ENCODE measurements at places on chromosomes 1 and 21.
A peak's percentile ranks its signal among the peaks of the same experiment; 100 is the strongest.

DNA sequence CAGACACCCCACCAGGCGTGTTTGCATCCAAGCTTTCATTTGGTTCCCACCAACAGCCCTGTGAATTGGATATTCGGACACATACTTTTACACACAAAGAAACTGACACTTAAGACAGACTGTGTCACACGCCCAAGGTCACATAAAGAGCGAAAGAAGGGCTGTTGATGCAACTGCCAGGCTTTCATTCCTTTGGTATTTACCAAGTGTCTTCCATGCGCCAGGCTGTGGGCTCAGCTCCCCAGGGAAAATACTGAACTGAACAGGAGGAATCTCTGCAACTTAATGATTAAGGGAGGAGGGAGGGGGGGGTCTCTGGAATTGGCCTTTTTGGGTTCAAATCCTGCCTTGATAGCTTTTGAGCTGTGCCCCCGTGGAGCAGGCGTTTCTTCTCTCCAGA lies 122.8 kb downstream of the ACTL8 start:
- H3K36me3 ChIP-seq: no peaks in the 10 kb centered on the region
- no peak overlapping the region for H3K27ac ChIP-seq
- no peak overlapping the region for H3K4me3 ChIP-seq

- no peaks in the 10 kb centered on the region for H3K36me3 ChIP-seq
- H3K4me3 ChIP-seq: 0 out of 2 replicates have a peak overlapping the region, but pooled peaks have one; percentile 5
- no peak overlapping the region for H3K27ac ChIP-seq
- H3K4me1 ChIP-seq: peaks cover 31% of the 10 kb centered on the region
- H3K27me3 ChIP-seq: no peaks in the 10 kb centered on the region
Measured at GRCh38 chr1:109161858-109162606, 48.1 kb downstream of the ELAPOR1 start.

- H3K36me3 ChIP-seq: no peaks in the 10 kb centered on the region
- H3K27me3 ChIP-seq: no peaks in the 10 kb centered on the region
- DNase-seq: no peak
- no peak overlapping the region for H3K4me3 ChIP-seq
- no peaks in the 10 kb centered on the region for H3K4me1 ChIP-seq
- no peak overlapping the region for H3K27ac ChIP-seq
Measured at GRCh38 chr1:34768856-34769255, 9.3 kb downstream of the GJB4 start.

DNA sequence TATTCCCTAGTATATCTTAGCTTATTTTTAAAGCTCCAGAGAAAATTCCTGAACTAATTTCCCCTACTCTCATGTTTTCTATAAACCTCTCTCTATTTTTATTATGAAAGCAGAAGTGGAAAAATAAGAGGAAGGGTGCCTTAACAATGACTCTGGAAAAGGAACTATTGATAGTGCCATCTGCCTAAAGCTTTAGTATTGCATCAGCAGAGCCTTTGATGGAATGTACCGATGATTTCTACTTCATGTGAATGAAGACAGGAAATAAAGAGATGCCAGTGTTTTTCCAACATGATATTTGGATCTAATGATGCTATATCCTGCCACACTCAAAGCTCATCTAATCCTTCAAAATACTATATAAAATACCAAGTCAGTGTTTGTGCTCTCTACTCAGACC lies 35.1 kb downstream of the TNFSF18 start:
- peaks cover 12% of the 10 kb centered on the region for H3K4me1 ChIP-seq
- no peak for DNase-seq
- H3K36me3 ChIP-seq: no peaks in the 10 kb centered on the region
- H3K4me3 ChIP-seq: no peak overlapping the region

DNA sequence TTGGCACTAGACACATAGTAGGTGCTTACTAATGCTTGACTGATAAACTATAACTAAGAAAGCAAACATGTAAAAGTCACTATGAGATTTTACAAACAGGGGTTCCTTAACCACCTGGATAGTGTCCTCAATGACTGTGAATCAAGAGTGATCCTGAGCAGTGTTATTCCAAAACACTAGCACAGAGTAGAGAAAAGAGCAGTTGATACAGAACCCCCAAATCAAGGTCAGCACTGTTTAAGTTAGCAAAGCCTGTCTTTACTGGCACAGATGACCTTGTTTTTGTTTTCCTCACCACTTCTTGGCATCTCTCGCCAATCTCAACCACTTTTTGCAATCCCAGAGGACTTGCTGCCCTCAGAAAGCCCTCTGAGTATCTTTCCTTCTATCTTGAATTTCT lies 50.7 kb downstream of the BCL9 start:
- no peak overlapping the region for H3K4me3 ChIP-seq
- no peaks in the 10 kb centered on the region for H3K27me3 ChIP-seq
- H3K36me3 ChIP-seq: no peaks in the 10 kb centered on the region
- H3K4me1 ChIP-seq: no peaks in the 10 kb centered on the region
- no peak overlapping the region for H3K27ac ChIP-seq

GRCh38 chr1:93178418-93178817 lies 1.8 kb downstream of the TMED5 start:
- peak overlapping the region; percentile 89 for H3K4me3 ChIP-seq
- H3K4me1 ChIP-seq: no peaks in the 10 kb centered on the region
- no peaks in the 10 kb centered on the region for H3K27me3 ChIP-seq
- no peak for DNase-seq
- H3K27ac ChIP-seq: peak overlapping the region; percentile 99

GRCh38 chr1:109391626-109392025 lies 6.1 kb downstream of the SORT1 start:
- peaks cover 4% of the 10 kb centered on the region for H3K27me3 ChIP-seq
- peak overlapping the region; percentile 26 for H3K4me3 ChIP-seq
- H3K4me1 ChIP-seq: peaks cover 27% of the 10 kb centered on the region

DNA sequence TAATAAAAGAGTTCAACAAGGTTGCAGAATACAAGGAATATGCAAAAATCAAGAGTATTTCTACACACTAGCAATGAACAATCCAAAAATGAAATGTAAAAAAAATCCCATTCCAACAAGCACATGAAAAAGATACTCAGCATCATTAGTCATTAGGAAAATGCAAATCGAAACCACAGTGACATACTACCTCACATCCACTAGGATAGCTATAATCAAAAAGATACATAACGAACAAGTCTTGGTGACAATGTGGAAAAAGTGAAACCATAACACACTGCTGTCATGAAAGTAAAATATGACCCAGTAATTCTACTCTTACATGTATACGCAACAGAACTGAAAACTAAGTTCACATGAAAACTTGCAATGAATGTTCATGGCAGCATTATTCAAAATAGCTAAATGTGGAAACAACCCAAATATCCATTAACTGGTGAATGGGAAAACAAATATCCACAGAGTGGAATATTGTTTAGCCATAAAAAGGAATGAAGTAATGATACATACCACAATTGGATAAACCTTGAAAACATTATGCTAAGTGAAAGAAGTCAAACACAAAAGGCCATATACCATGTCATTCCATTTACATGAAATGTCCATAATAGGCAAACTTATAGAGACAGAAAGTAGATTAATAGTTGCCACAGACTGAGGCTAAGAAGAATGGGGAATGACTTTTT lies 34.3 kb downstream of the PIK3R3 start:
- 0 out of 2 replicates have a peak overlapping the region, but pooled peaks have one; percentile 25 for H3K27ac ChIP-seq
- peaks cover 21% of the 10 kb centered on the region for H3K4me1 ChIP-seq
- H3K4me3 ChIP-seq: no peak overlapping the region
- no peaks in the 10 kb centered on the region for H3K27me3 ChIP-seq
- no peaks in the 10 kb centered on the region for H3K36me3 ChIP-seq

DNA sequence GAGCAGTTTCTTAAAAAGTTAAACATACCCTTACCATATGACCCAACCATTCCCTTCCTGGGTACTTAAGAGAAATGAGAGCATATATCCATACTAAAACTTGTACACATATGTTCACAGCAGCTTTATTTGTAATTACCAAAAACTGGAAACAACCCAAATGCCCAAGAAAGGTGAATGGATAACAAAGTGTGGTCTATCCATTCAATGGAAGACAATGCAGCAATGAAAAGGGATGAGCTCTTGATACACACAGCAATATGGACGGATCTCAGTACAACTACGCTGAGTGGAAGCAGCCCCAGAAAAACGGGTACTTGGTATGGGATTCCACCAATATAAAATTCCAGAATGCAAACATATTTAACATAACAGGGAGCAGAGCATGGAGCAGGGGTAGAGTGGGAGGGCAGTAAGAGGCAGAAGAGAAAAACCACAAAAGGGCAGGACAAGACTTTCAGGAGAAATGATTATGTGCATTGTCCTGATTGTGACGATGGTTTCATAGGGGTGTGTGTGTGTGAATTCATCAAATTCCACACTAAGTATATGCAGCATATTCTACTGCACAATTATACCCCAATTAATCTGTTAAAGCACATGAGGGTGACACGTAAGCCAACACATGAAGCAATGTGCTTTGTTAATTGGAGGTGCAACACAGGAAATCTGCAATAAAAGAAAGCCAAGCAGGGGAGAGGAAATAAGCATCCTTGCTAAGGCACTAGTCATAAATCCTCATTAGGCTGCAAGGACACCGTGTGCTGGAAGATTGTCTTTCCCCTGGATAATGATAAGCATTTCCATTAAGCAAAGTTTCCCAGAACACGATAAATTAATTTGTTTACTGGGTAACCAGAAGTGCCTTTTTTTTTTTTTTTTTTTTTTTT lies 113.1 kb upstream of the KRTAP19-8 start:
- no peaks in the 10 kb centered on the region for H3K27me3 ChIP-seq
- H3K27ac ChIP-seq: no peak overlapping the region
- no peaks in the 10 kb centered on the region for H3K36me3 ChIP-seq
- no peak for DNase-seq

DNA sequence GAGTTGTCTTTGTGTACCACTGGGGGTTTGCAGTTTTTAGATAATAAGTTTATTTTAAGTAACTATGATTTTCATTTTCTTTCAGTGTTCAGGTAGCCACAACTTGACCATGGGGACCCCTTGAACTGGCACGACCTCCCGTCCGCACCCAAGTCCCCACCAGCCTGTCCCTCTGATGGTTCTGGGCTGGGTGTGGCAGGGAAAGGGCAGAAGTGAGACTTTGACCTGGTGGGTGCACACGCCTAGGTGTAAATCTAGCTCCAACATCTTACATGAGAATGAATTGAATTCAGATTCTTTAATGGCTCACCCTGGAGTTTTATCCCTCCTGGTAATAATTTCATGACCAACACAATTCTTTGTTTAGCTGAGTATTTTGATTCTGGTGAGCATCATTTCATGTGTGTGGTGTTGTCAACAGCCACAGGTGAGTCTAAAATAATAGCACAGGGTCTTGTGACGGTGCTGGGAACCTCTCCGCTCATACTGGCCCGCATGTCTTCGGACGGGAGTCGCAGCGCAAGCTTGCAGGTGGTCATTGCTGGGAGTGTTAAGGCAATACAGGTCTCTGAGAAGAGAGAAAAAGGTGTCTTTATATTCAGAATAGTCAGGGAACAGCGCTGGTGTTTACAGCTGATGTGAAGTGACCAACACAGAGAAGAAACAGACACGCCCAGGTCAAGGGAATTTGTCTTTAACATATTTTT lies 50.8 kb upstream of the POFUT2 start:
- H3K4me1 ChIP-seq: no peaks in the 10 kb centered on the region
- H3K36me3 ChIP-seq: no peaks in the 10 kb centered on the region
- no peak for DNase-seq
- no peak overlapping the region for H3K27ac ChIP-seq

GRCh38 chr1:11713095-11713494 lies 21.6 kb downstream of the DRAXIN start:
- H3K27me3 ChIP-seq: no peaks in the 10 kb centered on the region
- no peak overlapping the region for H3K4me3 ChIP-seq
- no peak overlapping the region for H3K27ac ChIP-seq
- H3K36me3 ChIP-seq: no peaks in the 10 kb centered on the region
- no peaks in the 10 kb centered on the region for H3K4me1 ChIP-seq

DNA sequence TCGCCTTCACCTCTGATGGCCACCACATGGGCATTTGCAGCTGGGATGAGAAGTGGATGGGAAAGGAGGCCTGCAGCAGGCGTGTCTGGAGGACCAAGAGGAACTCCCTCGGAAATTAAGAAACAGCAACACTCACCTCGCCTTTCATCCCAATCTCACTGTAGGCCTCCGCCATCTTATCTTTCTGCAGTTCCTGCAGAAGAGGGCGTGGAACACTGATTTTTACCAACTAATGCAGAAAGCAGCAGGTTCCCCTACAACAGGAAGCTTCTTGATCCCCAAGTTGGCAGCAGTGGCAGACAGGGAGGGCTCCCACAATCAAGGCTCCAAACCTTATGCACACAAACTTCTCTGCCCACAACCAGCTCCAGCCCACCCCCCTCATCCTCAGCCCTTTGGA lies 84.4 kb downstream of the CD247 start:
- no peaks in the 10 kb centered on the region for H3K36me3 ChIP-seq
- no peak for DNase-seq
- no peak overlapping the region for H3K4me3 ChIP-seq
- H3K27ac ChIP-seq: no peak overlapping the region
- peaks cover 2% of the 10 kb centered on the region for H3K27me3 ChIP-seq

DNA sequence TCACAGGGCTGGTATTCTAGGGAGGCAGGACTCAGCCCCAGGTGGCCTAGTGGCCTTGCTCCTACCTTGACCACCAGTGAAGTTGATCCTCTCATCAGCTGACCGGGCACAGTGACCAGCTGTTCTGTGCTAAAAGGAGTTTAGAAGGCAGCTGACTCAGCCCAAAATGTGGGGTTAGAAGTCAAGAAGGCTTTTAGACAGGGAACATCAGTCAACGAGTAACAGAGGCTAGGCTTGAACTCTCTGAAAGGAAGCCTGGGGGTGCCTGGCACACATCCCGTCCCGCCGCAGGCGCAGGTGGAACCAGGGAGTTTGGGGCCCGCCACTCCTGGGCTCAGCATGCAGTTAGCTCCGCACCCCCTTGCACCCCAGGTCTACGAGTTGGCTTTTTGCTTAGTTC lies 114.9 kb upstream of the SLC45A1 start:
- no peak overlapping the region for H3K27ac ChIP-seq
- no peaks in the 10 kb centered on the region for H3K27me3 ChIP-seq
- no peaks in the 10 kb centered on the region for H3K4me1 ChIP-seq
- DNase-seq: no peak

DNA sequence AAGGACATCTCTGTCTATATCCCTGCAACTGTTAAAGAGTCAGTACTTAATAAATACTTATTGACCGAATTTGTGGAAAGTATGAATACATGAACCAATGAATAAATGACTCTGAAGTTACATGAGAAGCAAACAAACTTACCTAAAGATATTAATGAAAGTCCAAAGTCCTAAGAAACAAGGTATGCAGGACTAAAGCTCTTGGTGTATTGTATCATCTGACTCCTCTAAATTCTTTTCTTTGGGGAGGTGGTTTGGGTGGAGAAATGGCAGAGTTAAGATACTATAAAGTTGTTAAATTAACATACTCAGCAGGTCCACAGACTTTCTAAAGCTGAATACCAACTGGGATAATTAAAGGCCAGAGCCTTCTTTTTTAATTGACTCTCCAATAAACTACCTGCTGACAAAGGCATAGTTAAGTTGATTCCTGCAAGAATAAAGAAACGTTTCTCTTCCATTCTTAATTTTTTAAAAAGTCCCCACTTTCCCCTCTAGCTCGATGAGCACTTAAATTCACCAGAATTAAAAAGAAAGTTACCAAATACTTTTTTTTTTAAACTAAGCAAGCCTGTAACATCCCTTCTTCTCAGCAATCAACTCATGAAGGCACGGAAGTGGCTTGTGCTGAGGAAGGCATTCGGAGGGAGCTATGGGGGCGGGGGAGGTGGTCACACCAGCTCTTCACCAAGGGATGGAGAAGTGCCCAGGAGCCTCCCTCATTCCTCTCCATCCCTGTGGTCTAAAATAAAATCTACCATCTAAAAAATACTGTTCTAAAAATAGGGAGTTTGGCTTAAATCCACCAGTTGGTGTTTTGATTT lies 61.1 kb downstream of the GADD45A start:
- no peaks in the 10 kb centered on the region for H3K27me3 ChIP-seq
- H3K36me3 ChIP-seq: no peaks in the 10 kb centered on the region
- H3K4me1 ChIP-seq: peaks cover 12% of the 10 kb centered on the region
- DNase-seq: no peak
- H3K4me3 ChIP-seq: no peak overlapping the region

All from GM12878 (cell line).